ENCODE measurements at places on chromosomes 7 and 10.
A peak's percentile ranks its signal among the peaks of the same experiment; 100 is the strongest.

GRCh38 chr10:132702601-132703418 is 83.1 kb downstream of the NKX6-2 start:
- DNase-seq, result no peak

DNA sequence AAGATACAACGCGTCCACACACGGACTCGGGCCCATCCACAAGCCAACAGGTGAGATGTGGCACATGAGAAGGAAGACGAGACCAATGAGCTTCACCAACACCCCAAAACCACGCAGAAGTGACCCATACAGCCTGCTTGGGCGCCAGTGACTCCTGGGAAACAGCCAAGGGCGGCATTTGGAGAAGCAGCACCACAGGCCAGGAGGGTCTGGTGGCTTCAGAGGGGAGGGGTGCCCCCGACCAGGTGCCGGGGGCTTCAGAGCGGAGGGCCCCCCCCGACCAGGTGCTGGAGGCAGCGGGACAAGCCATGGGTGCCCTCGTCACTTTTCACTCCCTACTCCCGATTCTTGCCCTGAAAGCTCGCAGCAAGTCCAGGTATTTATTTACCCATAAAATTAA is 140.1 kb downstream of the DIP2C start:
- DNase-seq, result no peak

- no peak for DNase-seq
Measured at GRCh38 chr7:90669492-90669891, 73.4 kb downstream of the CDK14 start.

DNA sequence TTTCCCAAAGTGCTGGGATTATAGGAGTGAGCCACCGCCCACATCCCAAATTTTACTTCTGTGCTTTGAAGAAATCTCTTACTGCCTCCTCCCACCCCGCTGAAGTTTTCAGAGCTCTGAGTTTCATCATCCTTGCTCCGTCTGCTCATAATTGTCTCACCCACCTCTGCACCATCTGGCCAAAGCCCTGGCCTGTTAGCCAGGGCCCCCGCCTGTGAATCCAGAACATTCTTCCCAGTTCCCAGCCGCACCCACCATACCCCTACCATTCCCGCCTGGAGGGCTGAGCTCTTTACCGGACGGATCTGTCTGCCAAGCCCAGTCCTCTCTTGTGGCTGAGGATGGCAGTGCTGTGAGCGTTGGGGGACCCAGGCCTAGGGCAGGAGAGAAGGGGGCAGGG is 14.5 kb downstream of the SSC4D start:
- DNase-seq, result no peak

DNA sequence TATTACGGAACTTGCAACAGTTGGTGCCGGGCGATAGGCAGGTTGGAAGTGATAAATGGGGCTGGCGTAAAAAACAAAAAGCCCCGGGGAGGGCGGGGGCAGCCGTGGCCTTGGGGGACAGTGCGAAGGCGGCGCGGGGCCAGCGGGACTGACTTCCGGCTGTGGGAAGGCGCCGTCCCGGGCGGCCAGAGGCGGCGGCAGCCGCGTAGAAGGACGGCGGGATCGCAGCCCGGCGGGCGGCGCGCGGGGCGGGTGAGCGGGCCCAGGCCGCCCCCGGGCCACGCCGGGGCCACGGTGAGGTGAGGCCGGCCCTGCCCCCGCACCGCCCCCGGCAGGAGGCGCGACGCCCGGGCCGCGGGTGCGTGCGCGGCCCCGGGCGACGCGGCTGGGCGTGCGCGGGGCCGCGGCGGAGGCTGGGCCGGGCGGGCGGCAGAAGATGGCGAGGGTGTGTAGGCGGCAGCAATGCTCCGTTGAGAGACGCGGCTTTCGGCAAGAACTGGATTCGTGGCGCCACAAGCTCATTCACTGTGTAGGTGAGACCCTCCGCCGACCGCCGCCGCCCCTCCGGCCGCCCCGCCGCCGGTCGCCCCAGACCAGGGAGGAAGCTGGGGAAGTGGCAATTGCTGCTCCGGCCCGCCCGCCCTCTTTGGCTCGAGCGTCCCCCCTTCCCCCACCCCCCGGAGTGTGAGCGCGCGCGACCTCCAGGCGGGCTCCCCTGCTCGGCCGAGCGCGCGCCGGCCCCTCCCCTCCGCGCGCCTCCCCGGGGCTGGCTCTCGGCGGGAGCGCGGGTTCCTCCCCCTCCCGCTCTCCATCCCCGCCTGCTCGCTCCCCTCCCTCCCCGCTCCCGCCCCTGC is at the start of gene LCOR:
LCOR (plus strand) TSS at position 432 of the 854 bp plus-strand sequence. CDS start 116,760 bp downstream, outside the sequence.
- DNase-seq, result peak; percentile 71

DNA sequence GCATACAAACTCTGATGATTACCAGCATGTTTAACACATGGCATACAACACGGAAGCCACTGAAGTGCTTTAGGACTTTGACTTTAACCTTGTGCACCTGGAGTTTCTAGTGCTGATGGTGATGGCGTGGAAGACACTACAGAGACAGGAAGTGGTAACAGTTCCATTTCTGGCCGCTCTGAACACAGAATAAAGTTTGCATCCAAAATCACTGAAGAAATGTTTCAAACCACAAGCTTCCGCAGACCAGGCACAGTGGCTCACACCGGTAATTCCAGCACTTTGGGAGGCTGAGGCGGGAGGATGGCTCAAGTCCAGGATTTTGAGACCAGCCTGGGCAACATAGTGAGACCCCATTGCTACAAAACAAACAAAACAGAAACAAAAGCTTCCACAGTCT is 40.3 kb upstream of the TNPO3 start:
- no peak for DNase-seq

DNA sequence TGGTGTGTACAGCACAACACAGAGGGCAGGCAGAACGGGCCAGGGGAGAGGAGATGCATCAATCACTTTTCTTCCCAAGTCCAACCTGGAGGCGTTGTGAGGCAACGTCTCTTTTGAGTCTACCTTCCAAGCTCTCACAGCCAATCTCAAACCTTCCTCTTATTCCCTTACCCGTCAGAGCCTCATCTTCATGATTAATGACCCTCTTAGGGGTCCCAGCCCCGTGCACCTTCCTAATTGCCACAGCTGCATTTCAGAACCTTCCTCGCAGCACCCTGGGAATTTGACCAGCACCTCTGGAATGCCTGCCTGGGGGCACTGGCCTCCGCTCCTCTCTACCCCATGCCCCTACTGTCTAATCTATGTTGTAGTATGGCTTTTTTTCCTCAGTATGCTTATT is 169.3 kb upstream of the PRR15 start:
- DNase-seq, result no peak

DNA sequence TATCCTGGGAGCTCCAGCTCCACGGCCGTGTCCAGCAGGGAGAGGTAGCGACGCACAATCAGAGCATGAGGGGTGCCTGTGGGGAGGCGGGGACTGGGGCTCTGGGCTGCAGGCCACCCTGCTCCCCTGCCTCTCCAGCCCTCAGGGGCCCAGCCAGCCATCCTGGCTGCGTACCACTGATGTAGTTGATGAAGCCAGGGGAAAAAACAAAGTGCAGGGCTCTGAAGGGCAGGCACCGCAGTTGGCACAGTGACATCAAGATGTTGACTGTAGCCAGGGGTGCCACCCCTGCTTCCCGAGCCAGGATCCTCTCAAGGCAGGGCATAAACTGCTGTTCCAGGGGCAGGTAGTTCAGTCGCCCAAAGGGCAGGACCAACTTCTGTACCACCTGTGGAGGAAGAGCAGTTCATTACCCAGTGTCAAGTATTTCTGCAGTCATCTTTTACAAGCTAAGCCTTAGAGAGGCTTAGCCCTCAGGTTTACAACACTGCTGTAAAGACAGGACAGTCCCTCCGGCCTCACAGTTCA is 2.8 kb downstream of the FASTK start:
- DNase-seq, result no peak

- no peak for DNase-seq
Measured at GRCh38 chr10:110076559-110077318, 69.0 kb downstream of the ADD3 start.

- DNase-seq, result no peak
Measured at GRCh38 chr7:111942450-111943081, 263.6 kb downstream of the DOCK4 start.

DNA sequence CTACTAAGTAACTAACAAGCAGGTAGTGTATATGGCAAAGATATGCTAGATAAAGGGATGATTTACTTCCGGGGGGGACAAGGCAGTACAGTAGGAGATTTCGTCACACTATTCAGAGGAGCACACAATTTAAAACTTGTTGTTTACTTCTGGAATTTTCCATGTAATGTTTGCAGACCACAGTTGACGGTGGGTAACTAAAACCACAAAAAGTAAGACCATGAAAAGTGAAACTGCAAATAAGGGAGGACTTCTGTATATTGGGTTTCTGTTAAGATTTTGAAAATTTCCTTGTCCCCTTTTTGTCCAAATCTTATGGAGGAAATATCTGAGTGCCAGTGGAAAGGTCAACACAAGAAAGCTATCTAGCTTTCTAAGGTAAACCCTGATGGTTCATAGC is 170.0 kb downstream of the ELAPOR2 start:
- no peak for DNase-seq

DNA sequence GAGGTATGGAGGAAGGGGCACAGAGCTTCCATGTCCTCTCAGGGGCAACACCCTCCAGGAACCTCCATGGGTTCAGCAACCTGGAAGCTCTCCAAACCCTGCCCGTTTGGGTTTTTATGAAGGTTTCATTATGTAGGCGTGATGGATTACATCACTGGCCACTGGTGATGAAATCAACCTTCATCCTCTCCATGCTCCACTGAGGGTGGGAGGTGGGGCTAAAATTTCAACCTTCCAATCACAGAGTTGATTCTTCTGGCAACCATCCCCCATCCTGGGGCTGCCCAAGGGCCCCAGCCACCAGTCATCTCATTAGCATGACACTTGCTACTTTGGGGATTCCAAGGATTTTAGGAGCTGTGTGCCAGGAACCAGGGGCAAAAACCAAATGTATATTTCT is 90.1 kb downstream of the TEX36 start:
- DNase-seq, result no peak

DNA sequence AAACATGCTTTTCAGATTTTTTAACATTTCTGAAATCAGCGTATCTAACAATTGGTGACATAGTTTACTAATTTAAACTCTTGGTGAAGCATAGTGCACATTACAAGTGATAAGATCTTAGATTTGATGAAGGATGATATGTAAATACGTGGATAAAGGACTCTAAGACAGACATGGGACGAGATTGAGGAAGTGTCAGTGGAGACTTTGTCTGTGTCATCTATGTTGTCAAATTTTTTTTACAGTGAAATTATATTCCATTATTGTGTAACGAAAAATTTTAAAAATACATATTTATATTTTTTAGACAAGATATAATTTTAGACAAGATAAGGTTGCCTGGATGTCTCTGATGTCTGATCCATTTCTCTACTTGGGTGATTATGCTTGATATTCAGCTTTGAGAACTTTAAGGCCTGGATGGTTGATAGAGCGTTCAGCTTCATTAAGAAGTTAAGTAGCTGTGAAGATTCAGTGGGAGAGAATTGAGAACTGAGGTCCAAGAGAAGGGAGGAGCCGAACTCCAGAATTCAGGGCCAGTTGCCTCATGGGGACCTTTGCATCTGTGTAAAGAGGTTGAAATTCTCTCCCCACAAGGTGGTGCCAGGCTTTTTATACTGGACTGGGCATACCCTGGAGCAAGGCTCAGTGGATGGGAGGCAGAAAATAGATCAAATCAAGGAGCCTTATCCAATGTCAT is 62.7 kb downstream of the KAT6B start:
- no peak for DNase-seq

GRCh38 chr10:29607576-29607975 is 27.2 kb downstream of the SVIL start:
- DNase-seq, result no peak

GRCh38 chr10:45591280-45591679 is 81.3 kb downstream of the ZFAND4 start:
- DNase-seq, result no peak

DNA sequence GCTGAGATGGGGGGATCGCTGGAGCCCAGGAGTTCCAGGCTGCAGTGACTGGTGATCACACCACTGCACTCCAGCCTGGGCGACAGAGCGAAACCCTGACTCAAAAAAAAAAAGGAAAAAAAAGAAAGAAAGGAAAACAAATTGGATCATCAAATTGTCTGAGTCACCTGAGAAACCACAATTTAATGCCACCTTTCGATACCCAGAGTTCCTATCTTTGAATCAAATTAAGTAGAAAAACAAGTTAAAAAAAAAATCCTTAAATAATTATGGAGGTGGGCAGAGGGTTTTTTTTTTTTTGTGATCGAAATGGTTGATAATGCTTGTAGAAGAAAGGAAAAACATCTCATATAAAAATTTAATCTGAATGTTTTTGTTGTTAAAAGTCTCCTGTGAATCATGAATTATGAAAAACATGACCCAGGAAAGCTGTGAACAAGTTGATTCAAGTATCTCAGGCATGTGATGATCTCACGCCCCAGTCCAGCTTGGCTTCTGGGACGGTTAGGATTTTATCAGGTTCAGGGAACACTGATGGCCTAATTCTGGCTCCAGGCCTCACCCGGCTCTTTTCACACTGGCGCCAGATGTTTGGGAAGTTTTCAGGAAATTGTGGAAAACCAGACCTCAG is 25.3 kb upstream of the CUX1 start:
- no peak for DNase-seq

DNA sequence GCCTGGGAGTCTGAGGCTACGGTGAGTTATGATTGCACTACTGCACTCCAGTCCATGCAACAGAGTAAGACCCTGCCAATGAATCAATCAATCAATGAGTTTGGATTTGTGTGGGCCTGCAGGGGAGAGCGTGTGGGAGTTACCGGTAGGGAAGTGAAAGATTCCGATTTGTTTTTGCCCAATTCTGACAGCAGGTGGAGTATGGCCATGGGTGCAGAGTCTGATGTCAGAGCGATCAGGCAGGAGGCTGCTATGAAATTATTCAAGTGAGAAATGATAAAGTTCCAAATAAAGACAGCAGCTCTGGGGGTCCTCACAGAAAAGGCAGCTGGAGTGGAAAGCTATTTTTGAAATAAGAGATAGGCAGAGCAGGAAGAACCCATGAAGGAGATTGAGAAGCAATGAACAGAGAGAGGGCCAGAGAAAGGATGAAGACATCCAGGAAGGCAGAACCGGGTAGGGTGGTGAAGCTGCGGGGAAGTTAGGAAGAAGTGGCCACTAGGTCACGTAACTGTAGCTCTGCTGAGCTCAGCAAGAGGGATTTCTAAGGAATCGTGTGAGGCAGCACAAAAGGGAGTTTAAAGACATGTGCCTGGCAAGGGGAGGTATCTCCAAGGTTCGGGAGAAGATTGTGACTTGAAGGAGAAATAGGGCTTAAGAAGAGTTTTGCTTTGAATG is 93.7 kb upstream of the NMT2 start:
- peak; percentile 39 for DNase-seq

GRCh38 chr10:15725603-15726002 is 5.9 kb upstream of the ITGA8 start:
- DNase-seq, result no peak

DNA sequence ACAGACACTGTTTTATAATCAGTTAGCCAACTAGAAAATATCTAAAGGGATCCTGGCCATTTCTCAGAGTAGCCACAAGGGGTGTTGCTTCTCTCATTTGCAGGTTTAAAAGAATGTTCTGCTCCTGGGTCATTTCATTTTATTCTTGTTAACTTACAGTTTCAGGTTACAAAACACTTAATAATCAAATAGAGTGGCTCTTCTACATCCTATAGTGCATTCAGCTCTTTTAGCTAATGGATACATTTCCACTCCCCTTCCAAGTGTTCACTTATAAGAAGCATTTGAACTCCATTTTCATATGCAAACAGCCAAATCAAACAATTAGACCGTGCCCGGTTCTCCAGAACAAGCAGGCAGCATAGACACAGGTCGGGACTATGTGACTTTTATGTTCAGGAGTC is 117.5 kb downstream of the TRIL start:
- no peak for DNase-seq

Measured in forelimb muscle (tissue), 1 donor.